ENCODE measurements at places on chromosomes 13 and 19. TPM values are rescaled to one million over a fixed set of nuclear protein-coding genes. Genes with fewer than 3 reads are reported as not detected.

The ZNF177 gene
- 0.77 TPM for total RNA-seq

The FLT3LG gene
- 3.4 TPM for total RNA-seq

The IL17D gene
- 1.3 TPM for total RNA-seq

The ABCA7 gene
- total RNA-seq = 5.0 TPM

The SLITRK1 gene
- total RNA-seq = not detected

The KIR3DL2 gene
- total RNA-seq = not detected

The NECTIN2 gene
- 60.9 TPM for total RNA-seq

The GTF2F1 gene
- 63.6 TPM for total RNA-seq

The AKAP8L gene
- total RNA-seq = 57.2 TPM

The ZNF430 gene
- 8.7 TPM for total RNA-seq

The TNFSF9 gene
- total RNA-seq = 1.1 TPM

The GPR180 gene
- 15.5 TPM for total RNA-seq

The LHB gene
- not detected for total RNA-seq

The CERS1 gene
- 1.7 TPM for total RNA-seq

The SIGLEC5 gene
- not detected for total RNA-seq

The C19orf67 gene
- total RNA-seq = not detected

The MYBPC2 gene
- total RNA-seq = not detected
